ENCODE measurements at places on chromosomes 11 and 22.

- DNase-seq = no peak
Measured at GRCh38 chr11:26143566-26144290, 188.2 kb upstream of the ANO3 start.

DNA sequence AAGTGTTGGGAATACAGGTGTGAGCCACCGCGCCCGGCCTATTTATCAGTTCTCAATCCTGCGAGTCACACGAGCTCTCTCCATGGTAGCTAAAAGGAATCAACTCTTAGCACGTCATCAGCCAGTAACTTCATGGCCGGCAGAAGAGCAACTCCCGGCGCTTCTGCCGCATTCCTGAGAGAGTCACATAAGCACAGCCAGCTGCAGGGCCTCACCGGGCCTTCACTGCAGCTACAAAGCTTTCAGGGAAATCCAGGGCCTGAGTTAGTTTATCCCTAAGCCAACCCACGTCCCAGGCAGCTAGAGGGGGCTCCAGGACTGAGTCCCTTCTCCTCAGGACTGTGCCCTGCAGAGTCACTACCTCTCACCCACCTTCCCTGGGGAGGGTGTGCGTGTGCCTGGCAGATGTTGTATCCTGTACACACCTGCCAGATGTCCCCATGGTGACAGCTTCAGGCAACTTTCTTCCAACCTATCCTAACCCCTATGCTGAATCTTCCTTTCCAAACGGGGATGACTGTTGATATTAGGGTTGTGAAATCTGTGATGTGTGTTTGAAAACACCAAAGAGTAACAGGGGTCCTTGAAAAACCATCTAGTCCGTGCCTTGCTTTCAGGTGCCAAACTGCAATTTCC lies 45.9 kb upstream of the ARFGAP3 start:
- DNase-seq = no peak

GRCh38 chr22:20055654-20056053 lies 24.4 kb upstream of the DGCR8 start:
- no peak for DNase-seq

GRCh38 chr22:42268852-42269410 lies 1.5 kb downstream of the TCF20 start:
- DNase-seq = no peak

DNA sequence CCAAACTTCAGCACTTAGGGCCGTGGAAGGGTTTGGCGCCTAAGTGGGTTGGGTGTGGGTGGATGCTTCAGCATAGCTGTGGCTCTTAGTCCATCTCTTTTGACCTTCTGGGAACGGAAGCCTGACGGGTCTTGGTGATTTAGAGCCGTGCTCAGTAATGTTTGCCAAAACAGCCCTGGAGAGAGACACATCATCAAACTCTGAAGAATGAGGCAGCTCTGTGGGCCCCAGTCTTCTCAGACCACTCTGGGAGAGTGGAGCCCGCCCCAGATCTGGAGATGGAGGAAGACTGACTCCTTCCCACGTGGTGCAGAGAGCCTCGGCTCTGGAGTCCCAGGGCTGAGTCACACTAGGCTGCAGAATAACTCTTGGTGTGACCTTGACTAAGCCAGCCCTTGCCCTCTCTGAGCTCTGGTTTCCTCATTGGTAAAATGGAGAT lies 168.9 kb downstream of the C11orf91 start:
- DNase-seq = no peak

- no peak for DNase-seq
Measured at GRCh38 chr11:76030968-76031590, 175.2 kb downstream of the WNT11 start.

GRCh38 chr11:130407978-130408377 lies 20.4 kb downstream of the ADAMTS8 start:
- no peak for DNase-seq

GRCh38 chr11:130223291-130223971 lies 63.8 kb downstream of the ST14 start:
- DNase-seq = no peak

DNA sequence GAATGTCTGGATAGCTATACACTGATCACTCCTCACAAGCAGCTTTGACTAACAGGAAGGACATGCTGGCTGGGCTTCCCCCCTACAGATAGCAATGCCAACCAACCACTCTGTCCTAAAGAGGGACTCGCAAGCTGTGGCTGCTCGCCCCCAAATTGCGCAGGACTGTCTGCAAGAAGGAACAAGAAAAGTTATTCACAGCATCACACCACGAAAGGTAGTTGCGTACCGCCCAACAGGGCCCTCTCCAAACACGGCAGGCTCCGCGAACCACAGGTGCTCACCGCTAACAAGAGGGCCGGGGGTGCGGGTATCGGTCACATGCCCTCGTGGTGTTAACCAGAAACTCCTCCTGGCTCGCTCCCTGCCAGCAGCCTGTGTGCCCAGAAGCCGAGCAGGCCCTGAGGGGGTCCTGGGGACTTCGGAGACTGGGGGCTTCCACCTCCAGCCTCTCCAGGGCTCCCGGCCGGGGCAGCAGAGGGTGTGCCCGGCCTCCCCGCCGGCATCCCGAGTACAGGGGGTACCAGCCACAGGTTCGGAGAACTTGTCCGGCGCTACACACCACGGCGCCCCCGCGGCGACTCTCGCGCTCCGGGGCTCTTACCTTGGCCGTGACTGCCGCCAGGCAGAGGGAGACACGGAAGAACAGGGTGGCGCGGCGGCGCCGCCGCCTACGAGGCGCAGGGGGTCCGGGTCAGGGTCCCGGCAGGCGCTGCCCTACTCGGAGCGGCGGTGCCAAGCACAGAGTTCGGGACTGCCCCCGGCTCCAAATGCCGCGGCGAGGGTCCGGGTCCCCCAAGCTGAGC lies 682 bp downstream of the LARGE1 start:
- DNase-seq = peak; percentile 66

GRCh38 chr11:92735039-92735438 lies 234.4 kb upstream of the MTNR1B start:
- DNase-seq = no peak

DNA sequence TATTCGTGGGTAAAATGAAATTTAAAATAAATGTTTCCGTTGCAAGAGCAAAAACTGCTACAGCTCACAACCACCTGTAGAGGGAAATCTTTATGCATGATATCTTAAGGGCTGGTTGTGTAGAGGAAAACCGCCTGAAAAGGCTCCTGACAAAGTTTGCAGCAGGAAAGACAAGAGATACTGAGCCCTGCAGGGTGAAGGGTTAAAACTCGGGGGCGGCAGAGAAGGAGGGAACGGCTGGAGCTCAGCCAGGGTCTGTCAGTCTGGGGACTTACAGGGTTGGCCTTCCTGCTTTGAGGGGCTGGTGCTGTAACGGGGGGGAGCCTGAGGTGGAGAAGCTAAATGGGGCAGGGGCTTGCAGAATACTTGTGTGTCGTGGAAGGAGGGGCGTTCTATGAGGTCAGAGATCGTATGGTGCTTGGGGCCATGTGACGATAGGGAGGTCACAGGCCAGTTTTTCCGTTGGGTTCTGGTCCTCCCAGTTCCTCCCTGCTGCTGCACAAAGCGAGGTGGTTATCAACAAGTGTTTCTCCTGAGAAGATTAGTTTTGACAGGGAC lies 122.9 kb upstream of the HSD17B12 start:
- DNase-seq = no peak

DNA sequence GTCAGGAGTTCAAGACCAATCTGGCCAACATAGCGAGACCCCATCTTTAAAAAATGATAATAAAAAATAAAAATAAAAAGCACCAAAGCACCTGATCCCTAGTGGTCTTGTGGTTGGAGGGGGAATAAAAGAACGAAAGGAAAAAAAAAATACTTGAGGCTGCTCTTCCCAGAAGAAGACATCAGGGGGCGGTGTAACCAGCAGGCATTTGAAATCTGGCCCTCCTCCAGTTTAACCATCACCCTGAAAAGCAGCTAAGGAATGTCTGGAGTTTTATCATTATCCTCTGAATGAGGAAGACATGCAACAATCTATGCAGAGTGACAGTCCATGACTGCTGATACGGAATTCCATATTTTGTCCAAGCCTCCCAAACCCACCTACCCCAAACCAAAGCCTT lies 5.6 kb upstream of the KCTD17 start:
- DNase-seq = no peak

- no peak for DNase-seq
Measured at GRCh38 chr11:46918083-46918787, at the start of gene LRP4. Gene LRP4, minus strand, starts transcription at chr11:46918550. Its CDS starts 171 bp downstream, at chr11:46918379.

GRCh38 chr11:131691181-131692041 lies 321.0 kb downstream of the NTM start:
- peak; percentile 73 for DNase-seq

DNA sequence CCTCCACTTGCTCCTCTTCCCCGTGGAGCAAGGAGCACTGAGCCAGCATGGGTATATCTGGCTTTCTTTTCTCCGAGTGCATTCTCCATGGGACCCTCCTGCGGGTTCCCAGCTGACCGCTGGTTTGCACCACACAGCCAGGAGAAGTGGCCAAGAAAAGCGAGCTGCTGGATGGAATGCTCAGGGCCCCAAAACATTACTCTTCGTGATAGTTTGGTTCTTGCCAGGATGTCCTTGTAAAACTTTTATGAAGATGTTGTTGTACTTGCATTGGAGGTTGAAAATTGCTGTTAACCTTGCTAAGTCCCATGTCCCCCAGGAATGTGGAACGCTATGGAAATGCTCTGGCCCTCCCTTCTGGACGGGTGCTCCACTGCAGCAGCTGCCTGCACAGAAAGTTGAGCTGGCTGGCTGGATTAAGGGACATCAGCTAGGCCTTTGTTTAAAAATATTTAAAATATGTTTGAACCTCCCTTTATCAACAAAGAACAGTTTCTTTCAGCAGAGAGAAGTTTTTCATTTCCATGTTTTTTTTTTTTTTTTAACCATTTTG lies 68.7 kb downstream of the ZNRF3 start:
- no peak for DNase-seq

DNA sequence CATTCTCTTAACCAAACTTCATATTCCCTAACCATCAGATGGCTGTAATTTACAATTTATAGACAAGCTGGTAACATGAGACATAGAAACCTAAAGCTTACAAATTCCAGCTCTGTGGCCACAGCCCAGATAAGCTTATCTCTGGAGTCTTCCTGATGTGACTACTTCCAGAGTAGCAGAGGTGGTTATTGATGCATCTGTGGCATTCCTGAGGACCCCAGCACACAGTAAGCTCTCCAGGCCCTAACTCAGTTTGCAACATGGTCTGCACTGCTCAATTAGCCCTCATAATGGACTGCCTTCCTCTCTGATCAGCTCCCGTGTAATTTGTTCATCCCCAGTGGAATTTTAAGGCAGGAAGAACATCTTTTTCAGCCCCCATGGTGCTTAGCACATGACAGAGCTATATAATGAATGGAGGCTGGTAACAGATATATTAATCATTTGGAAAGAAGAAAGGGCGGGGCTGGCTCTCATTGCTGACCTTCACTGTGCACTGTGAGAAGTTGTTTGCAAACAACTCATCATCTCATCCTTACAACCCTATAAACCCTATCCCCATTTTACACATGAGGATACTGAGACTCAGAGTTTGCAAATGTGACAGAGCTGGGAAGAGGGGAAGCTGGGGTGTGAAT lies 30.1 kb upstream of the KCNJ11 start:
- no peak for DNase-seq

DNA sequence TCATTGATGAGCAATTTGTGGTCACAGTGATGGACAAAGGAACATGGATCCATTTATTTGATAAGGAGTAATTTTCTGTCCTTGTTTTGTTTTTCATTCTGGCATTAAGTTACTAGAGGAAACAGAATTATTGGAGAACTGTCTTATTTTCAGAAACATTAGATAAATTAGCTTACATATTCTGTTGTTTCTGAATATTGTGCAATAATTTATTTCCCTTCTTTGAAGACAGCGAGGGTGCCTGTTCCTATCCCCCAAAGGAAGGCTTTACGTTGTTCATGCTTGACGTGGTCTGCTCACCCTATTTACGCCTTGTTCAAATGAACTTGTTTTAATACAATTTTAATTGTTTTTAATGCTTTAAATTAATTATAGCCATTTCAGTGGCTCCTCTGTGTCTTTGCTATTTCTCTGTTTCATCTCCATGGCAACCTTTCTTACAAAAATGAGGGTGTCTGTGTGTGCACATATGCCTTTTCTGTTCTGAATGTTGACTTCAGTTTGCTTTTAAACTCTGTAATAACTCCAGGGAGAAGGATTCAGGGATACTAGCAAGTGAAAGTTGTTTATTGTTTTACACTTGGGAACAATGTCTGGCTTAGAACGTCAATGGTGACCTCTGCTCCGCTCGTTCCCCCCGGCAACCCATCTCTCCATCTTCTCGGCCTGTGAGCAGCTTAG lies 138.3 kb upstream of the PLET1 start:
- no peak for DNase-seq

- no peak for DNase-seq
Measured at GRCh38 chr22:36016684-36017083, 11.9 kb downstream of the RBFOX2 start.

- no peak for DNase-seq
Measured at GRCh38 chr11:78350646-78351165, 66.9 kb downstream of the GAB2 start.

DNA sequence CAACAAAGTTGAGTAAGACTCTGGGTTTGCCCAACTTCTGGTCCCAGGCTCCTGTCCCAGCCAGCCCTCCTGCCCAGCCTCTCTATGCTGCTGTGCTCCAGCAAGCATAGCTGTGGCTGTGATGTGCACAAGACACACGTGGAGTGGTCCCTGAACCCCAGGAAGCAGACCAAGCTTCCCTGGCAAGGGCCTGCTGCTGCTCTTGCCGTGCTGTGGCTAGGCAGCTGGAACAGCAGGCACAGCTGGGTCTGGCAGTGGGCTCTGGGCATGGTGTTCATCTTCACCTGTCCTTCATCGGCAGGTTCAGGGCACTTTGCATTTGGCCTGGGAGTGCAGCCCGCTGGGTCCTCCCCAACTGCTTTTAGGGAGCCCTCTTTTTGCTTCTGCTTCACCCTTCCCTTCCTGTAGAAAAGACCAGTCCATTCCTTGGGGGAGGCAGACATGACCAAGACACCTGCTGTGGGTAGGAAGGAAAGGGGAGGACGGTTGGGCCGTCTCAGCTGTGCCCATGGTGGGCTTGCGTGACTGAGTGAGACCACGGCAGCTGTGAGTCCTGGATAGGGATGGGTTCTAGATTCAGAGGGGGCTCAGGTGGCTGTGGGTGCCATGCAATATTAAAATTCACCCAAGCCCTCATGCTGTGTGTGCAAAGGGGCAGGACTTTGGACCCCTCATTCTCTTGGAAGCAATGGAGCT lies 26.1 kb upstream of the ETS1 start:
- no peak for DNase-seq

- no peak for DNase-seq
Measured at GRCh38 chr11:62656796-62657429, 3.8 kb upstream of the INTS5 start.

DNA sequence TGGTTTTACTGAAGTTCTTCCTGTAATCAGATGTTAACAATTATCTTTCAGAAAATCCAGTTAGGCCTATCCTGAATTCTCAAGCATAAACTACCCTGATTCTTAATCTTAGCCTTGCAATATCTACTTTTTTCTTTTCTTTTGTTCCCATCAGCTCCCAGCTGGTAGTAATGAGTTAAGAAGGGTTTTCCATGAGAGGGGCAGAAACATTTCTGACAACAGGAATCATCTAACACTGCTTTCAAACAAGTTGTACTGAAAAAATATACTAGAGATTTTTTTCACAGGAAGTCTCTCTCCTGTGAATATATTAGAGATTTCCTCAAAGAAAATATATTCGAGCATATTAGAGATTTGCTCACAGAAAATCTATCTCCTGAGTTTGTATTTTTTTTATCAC lies 3.3 kb upstream of the TRIM6 start:
- DNase-seq = no peak

GRCh38 chr11:72974487-72975205 lies 160.4 kb downstream of the ATG16L2 start:
- no peak for DNase-seq

Measured in activated naive CD4-positive, alpha-beta T cell treated with anti-CD3 and anti-CD28 coated beads, Interleukin-2, amount 50 U/mL, for 72 hours (primary cell).